ENCODE measurements at places on chromosomes 3 and 15.

GRCh38 chr15:27650244-27650643 is 448.9 kb downstream of the OCA2 start:
- DNase-seq, result no peak

DNA sequence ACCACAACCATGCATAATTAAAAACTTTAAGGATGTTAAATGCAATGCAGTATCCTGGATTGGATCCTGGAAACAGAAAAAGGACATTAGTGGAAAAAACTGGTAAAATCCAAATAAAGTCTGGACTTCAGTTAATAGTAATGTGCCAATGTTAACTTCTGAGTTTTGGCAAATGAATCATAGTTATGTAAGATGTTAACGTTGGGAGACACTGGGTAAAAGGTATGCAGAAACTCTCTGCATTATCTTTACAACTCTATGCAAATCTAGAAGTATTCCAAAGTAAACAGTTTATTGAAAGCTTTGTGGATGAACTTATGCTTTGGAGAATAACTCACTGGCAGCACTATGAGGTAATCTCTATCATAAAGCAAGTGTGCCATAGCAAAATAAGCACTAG is 357.4 kb downstream of the RORA start:
- no peak for DNase-seq

DNA sequence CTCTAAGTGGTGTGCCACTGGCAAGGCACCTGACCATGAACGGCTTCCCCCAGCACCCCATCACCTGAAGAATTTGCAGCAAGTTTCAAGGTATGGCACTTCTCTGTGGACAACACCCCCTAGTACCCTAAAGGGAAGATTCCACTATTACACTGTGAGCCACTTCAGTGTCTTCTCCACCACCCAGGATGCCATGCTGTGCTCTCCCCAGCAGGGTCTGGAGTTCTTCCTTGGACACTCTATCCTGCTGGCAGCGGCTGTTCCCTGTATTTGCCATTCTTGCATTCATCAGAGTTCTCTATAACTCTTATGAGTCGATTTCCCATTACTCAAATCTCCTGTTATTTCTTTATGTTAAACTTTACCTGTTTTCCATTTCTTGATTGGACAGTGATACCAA is 33.9 kb upstream of the RNU6-1 start:
- DNase-seq, result no peak

GRCh38 chr3:16335333-16335732 is 70.3 kb downstream of the OXNAD1 start:
- no peak for DNase-seq

DNA sequence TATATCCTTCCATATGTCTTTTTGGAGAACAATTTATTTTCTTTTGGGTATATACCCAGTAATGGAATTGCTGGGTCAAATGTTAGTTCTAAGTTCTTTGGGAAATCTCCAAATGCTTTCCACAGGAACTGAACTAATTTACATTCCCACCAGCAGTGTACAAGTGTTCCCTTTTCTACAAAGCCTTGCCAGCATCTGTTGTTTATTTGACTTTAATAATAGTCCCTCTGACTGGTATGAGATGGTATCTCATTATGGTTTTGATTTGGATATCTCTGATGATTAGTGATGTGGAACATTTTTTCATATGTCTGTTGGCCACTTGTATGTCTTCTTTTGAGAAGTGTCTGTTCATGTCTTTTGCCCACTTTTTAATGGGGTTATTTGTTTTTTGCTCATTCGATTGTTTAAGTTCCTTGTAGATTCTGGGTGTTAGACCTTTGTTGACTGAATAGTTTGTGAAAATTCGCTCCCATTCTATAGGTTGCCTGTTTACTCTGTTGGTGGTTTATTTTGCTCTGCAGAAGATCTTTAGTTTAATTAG is 48.4 kb downstream of the TMEM45A start:
- no peak for DNase-seq

- DNase-seq, result no peak
These were observed 12.2 kb upstream of the IDH2 start for GRCh38 chr15:90114451-90114901.

DNA sequence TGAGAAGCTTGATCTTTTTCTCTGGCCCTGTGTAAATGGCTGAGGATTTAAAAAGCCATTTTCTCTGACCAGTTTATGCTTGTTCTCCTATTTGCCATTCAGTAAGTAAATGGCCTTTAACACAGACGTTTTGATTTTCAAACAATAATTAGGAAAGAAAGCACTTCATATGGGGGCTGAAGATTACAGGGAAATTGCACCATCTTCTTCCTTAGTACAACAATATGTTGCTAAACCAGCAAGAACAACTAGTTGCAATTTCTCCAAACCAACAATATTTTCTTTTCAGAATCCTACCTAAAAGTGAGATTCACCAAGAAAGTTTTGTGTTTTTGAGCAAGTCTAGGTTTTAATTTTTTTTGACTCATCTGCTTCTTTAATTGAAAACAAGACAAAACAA is 80.5 kb upstream of the CCNL1 start:
- no peak for DNase-seq

- no peak for DNase-seq
These were observed 32.9 kb upstream of the MBNL1 start for GRCh38 chr3:152235709-152236298.

DNA sequence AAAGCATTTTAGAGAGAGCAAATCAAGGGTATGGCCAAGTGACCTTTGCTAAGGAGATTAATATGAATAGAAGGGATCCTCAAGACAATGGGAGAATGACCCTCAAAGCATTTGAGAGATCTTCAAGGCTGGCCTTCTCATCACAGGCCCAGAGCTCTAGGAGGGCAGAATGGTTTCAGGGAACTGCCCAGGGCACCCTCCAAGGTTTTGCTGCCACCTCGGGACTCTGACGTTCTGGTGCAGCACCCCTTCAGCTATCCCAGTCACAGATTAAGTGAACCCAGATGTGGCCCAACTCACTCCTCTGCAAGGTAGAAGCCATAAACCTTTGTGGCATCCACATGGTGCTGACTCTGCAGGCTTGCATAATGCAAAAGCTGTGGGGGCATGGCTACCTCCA is 209.3 kb downstream of the TLE3 start:
- no peak for DNase-seq

DNA sequence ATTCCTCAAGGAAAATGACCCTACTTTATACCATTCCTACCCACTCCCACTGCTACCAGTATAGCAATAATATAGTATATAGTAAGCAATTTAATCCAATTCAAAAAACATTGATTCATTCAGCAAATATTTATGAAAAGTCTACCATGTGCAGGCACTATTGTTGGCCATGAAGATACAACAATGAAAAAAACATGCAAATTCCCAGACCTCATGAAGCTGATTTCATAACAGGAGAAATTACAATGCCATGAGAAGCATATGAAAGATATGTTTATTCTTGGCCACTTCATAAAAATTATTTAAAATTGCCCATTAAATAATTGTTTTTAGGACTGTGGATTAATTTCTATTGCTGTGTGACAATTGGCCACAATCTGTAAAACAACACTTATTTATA is 315.8 kb upstream of the COL8A1 start:
- DNase-seq, result no peak

- DNase-seq, result no peak
These were observed 33.9 kb upstream of the GPR160 start for GRCh38 chr3:170003881-170004356.

GRCh38 chr3:187550446-187550845 is 119.7 kb downstream of the SST start:
- no peak for DNase-seq

DNA sequence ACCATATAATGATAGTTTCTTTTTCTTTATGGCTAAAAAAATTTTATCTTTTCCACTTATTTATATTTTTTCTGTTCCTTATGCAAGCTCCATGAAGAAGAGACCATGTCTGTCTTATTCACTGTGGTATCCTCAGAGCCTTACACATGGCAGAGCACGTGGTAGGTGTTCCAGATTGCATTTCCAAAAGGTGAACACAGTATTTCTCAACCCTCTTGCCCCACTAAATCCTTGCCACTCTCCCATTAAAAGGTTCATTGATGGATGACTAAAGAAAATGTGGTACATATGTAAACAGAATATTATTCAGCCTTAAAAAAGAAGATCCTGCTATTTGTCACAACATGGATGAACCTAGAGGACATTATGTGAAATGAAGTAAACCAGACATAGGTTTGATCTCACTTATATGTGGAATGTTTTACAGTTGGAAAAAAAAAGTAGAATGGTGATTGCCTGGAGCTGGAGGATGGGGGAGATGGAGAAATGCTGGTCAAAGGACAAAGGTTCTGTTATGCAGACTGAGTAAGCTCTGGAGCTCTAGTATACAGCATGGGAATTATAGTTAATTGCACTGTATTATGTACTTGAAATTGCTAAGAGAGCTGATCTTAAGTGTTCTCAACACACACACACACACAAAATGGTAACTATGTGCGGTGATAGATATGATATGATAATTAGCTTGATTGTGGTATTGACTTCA is 266.7 kb downstream of the CNTN3 start:
- no peak for DNase-seq

GRCh38 chr3:131597816-131598215 is 95.0 kb upstream of the MRPL3 start:
- DNase-seq, result no peak

- DNase-seq, result no peak
These were observed 67.2 kb upstream of the CSTA start for GRCh38 chr3:122257644-122258364.

- DNase-seq, result no peak
These were observed 472.7 kb upstream of the CFAP20DC start for GRCh38 chr3:59522550-59522949.

DNA sequence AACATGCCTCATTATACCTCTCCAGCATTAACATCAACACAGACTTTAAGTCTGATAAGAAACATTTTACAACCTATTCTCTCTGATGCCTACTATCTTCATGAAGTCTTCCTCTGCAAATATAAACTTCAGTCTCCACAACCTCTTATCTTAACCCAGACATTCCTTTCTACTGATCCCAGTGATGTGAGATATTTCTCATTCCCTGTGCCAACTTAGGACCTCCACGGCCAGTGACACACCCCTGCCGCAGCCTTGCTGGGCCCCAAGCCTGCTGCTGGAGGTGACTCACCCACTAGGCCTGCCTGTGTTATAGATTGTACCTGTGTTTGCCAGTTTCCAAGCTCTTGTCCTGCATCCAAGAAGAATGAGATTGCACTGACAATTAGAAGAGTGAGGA is 734.5 kb upstream of the CADM2 start:
- DNase-seq, result no peak

GRCh38 chr3:172836390-172836997 is 86.0 kb downstream of the ECT2 start:
- DNase-seq, result peak; percentile 56

GRCh38 chr3:66985336-66985920 is 12.7 kb upstream of the KBTBD8 start:
- DNase-seq, result no peak

- DNase-seq, result no peak
These were observed 61.1 kb upstream of the PPIB start for GRCh38 chr15:64223882-64224281.

DNA sequence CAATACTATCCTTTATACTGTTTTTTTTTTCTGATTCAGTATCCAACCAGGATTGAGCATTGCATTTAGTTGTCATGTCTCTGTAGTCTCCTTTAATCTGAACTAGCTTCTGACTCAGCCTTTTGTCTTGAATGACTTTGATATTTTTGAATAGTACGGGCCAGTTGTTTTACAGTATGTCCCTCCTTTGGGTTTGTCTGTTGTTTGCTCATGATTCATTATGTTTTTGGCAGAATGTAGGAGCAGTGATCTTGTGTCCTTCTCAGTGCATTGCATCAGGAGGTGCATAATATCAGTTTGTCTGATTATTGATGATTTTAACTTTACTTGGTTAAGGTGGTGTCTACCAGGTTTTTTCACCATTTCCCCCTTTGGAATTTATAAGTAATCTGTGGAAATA is 20.5 kb downstream of the EXOG start:
- DNase-seq, result no peak

- no peak for DNase-seq
These were observed 110.0 kb upstream of the PLSCR5 start for GRCh38 chr3:146715170-146715569.

DNA sequence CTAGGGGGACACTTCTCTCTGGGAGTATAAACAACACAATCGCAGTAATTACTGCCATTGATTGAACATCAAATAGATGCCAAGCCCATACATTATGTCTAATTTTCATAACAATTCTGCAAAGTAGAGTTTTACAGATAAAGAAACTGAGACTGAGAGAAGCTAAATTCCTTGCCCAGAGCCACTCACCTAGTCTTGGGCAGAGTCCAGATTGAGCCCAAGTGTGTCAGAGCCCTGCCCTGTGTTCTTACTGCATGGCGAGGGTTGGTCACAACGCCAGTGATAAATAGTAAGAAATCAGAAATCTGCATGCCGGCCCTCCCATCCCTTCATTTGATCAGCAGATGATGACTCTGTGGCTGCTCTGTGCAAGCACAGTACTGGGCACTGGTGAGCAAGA is 106.3 kb downstream of the C3orf70 start:
- no peak for DNase-seq

- DNase-seq, result no peak
These were observed 93.1 kb upstream of the KBTBD8 start for GRCh38 chr3:66904831-66905493.

GRCh38 chr3:171776839-171777583 is 33.3 kb downstream of the PLD1 start:
- DNase-seq, result no peak

- no peak for DNase-seq
These were observed 29.7 kb upstream of the TOPBP1 start for GRCh38 chr3:133691273-133692107.

DNA sequence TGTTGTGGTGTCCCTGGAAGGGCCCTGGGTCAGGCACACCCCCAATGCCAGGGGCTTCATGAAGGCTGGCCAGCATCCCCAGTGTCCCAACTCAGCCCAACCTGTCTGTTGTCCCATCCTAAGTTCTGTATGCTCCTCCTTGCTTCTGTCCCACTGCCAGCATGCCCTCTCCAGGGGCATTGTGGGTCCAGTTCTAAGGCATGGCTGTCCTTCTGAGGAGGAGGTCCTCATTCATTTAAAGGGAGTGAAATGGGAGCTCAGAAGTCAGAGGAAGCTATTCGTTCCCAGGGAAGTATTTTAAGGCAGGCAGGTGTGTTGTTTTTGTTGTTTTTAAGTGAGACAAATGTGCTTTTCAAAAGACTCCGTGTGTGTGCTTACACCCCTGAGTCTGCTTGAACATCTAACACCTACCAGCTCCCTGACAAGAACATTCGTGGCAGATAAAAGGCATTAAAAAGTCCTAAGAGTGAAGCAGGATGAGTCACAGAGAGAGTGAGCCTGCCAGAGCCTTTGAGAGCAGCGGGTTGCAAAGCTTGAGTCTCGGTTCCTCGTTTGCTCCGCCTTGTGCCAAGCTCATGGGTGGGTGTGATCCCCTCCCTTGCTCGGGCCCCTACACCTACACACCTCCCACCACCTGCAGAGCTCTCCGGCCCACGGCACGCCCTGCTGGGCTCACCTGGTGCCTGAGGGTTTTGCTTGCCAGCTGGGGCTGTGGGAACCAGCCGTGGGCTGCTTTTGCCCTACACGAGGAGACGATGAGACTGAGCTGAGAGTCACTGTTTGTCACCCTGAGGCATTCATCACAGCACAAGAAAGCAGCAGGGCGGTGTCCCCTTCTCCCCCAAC is 183.4 kb upstream of the TOPAZ1 start:
- peak; percentile 55 for DNase-seq
